ENCODE measurements at places on chromosomes 3 and 15. TPM values are rescaled to one million over a fixed set of nuclear protein-coding genes. Genes with fewer than 3 reads are reported as not detected.

Gene TMEM207
- total RNA-seq, result not detected

Gene NEK10
- 1.2 TPM for total RNA-seq

DNA sequence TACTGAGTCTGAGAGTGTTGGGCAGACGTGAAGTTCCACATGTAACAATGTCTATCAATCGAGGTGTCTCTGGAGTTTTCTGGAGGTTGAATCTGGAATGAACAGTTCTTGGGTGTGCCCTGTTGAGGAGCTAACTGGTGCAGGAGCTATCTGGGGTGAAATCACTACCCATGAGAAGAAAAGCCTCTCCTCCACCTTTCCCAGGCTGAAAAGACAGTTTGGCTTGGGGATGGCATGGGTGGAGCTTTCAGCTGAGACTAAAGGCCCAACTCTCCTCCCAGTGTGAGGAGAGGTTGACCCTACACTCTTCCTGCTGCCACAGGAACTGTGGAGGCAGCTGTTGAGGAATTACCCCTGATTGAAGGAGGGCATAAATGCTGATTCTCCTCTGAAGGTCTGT is 54.4 kb upstream of the LRRFIP2 start:
- no peak for DNase-seq

DNA sequence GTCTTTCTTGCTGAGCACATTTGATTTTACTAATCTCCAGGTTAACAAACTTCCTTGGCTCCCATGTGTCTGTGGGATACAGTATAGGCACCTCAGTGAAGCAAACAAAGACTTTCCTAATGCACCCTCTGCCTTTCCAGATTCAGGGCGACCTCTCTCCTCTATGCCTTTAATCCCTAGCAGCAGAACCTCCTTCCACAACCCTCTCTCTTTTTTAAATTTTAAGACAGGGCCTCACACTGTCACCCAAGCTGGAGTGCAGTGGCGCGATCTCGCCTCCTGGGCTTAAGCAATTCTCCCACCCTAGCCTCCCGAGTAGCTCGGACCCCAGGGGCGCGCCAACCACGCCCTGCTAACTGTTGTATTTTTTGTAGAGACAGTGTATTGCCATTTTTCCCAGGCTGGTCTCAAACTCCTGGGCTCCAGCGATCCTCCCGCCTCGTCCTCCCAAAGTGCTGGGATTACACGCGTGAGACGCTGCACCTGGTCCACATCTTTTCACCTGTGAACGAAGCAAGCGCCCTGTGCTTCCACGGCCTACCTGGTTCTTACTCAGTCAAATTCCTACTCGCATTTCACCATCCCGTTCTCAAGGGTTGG is 1.7 kb upstream of the HACD3 start:
- no peak for DNase-seq

- no peak for DNase-seq
These were observed 94.3 kb downstream of the RYR3 start for GRCh38 chr15:33405096-33405495.

GRCh38 chr15:88498996-88499395 is 31.5 kb downstream of the MRPS11 start:
- DNase-seq, result no peak

DNA sequence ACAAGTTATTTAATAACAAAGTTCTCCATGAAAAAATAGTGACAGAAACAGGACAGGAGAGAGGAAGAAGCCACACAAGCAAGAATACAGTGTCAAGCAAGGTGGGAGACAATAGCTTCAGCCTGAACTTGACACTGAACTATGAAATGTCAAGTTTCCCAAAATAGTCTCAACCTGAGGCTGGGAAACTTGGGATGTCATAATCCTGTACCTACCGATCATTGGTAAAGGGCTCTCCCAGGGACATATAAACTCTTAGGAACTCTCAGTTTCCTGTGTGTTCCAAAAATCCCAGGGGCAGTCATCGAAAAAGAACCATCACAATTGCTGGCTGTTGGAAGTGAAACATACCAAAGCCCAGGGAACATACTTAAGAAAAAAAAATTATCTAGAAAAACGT is 211.6 kb downstream of the P3H2 start:
- no peak for DNase-seq

DNA sequence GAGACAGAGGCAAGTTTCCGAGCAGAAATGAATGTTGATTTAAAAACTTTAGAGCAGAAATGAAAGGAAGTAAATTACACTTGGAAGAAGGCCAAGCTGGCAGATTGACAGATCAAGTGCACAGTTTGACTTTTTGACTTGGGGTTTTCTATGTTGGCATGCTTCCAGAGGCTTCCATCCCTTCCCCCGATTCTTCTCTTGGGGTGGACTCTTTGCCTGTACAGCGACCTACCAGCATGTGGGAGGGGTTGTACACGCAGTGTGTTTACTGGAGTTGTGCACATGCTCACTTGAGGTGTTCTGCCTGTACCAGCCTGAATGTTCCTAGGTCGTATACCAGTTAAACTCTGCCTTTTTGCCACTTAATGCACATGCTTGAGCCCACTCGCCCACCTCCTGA is 701.5 kb upstream of the GBE1 start:
- DNase-seq, result no peak
